Astrocyte (in vitro differentiated cells and primary cell): ENCODE measurements at places on chromosomes 1 and 21. TPM values are rescaled to one million over a fixed set of nuclear protein-coding genes. Genes with fewer than 3 reads are reported as not detected.

DNA sequence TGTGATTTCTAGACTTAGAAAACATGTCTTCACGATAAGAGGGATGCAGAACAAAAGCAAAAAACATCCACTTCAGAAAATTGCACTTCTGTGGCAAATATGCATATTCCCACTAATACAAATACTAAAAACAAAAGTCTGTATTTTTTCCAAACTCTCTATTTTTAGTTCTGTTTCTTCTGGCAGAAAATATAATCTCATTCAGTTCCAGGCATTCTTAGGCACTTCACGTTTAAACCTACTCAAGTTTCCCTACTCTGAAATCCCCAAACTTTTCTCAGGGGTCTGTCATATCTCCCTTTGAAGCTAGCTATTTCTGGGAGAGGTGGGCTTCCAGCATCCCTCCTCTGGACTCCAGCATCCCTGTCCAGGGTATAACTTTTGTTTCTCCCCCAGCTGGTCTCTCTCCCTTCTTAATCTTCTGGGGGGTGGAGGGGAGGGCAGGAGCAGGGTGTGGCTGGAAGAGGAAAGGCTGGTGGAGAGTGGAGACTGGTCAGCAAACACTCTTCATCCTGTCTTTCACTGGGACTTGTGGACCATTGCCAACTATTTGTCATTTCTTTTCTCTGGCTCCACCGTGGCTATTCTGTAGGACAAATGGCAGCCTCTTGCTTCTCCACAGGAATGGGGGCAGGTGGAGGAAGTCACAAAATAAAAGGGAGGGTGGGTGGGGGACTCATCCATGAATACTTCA, 19.6 kb upstream of the NCF2 start:
- no peak for DNase-seq

GRCh38 chr1:94118013-94118412, 2.9 kb downstream of the ABCA4 start:
- DNase-seq = no peak

- DNase-seq = peak; percentile 82
Measured at GRCh38 chr1:206590025-206590758, 22.1 kb downstream of the EIF2D start.

- DNase-seq = no peak
Measured at GRCh38 chr1:34710812-34711211, 44.0 kb upstream of the GJB5 start.

DNA sequence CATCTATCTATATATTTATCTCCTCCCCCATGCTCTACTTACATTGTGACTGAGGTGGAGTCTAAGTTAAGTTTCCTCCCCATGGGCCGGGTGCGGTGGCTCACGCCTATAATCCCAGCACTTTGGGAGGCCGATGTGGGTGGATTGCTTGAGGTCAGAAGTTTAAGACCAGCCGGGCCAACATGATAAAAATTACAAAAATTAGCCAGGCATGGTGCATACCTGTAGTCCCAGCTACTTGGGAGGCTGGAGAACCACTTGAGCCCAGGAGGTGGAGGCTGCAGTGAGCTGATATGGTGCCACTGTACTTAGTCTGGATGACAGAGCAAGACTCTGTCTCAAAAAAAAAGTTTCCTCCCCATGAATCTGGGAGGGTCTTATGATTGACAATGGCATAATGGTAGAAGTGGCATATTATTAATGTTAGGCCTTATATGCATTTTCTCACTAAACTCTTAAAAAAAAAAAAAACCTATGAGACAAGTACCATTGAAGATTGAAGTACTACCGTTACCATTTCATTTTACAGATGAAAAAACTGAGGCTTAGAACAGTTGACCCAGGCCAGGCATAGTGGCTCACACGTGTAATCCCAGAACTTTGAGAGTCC, 11.2 kb downstream of the F11R start:
- DNase-seq = no peak

DNA sequence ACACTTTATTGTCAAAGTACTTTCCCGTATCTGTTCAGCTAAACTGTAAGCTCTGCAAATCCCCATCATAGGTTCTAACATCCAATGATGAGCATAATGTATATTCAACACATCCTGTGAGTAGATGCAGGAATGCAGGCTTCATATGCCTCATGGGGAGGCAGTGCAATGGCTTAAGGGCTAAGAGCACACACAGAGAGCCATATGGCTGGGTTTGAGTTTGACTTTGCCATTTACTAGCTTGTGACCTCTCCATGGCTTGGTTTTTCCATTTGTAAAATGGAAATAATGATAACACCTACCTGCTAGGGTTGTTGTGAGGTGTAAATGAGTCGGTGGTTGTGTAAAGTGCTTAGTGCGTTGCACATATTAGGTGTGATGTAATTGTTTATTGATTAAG, 13.4 kb downstream of the RCSD1 start:
- no peak for DNase-seq

DNA sequence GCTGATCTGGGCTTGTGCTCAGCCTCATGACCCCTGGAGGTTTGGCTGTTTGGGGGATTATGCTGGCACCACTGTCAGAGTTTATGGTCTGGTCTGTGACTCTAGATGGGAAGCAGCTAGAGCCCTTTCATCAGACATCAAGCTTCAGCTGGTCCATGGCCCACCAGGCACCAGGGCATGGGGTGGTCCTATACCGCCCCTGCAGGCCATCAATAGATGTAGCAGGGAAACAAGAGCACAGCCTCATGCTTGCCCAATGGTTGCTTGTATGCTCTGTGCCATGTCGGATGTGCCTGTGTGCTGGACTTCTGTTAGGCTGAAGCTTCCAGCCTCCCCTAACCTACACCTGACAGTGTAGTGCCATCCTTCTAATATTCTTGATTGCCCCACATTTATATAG, 71.1 kb upstream of the CD34 start:
- no peak for DNase-seq

GRCh38 chr1:105894006-105894405, 1162.5 kb upstream of the PRMT6 start:
- DNase-seq = peak; percentile 0

GRCh38 chr1:221515496-221515895, 226.4 kb downstream of the DUSP10 start:
- DNase-seq = no peak

DNA sequence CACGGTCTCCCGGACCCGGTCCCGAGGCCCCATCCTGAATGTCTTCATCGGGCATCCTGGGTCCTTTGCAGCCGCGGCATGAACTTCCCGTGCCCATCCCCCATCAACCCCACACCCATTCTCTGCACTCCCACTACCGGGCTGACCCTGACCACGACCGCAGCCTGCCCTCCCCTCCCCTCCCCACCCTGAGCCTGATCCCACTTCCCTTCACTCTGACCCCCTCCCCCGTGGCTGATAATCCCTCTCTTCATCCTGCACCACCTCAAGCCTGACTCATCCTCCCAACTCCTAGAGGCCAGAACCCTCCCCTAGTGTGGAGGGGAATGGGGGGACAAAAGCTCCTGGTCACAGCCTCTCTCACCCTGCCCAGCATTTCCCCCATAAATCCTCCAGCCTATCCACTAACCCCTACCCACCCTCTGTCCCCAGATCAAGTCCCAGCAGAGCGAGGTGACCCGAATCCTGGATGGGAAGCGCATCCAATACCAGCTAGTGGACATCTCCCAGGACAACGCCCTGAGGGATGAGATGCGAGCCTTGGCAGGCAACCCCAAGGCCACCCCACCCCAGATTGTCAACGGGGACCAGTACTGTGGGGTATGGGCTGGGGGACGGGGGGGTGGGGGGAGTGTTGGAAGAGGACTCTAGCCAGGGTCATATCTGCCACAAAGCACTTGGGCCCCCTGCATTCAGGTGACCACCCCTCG, 602 bp downstream of the SH3BGRL3 start:
- peak; percentile 38 for DNase-seq

DNA sequence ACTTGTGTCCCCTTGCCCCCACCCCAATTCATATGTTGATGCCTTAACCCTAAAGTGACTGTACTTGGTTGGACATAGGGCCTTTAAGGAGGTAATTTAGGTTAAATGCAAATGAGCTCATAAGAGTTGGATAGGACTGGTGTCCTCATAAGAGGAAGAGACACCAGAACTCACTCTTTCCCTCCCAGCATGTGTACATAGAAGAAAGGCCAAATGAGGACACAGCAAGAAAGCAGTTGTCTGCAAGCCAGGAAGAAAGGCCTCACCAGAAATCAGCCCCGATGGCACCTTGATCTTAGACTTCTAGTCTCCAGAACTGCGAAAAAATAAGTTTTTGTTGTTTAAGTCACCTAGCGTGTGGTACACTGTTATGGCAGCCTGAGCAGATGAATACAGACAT, 45.5 kb downstream of the RAB3GAP2 start:
- no peak for DNase-seq

- peak; percentile 55 for DNase-seq
Measured at GRCh38 chr1:93629101-93630059, 52.3 kb downstream of the BCAR3 start.

RGS7 gene
- total RNA-seq = 0.17 and 0.18 TPM in 2 replicates

PRR9 gene
- 0.52 and 0.55 TPM in 2 replicates for total RNA-seq

DEPDC1 gene
- total RNA-seq = 2.0 and 2.6 TPM in 2 replicates

CELA2A gene
- total RNA-seq = not detected in 2 replicates

LINGO4 gene
- total RNA-seq = not detected in 2 replicates

VPS13D gene
- total RNA-seq = 25.9 and 28.8 TPM in 2 replicates
